ENCODE measurements at places on chromosomes 11 and 22.

DNA sequence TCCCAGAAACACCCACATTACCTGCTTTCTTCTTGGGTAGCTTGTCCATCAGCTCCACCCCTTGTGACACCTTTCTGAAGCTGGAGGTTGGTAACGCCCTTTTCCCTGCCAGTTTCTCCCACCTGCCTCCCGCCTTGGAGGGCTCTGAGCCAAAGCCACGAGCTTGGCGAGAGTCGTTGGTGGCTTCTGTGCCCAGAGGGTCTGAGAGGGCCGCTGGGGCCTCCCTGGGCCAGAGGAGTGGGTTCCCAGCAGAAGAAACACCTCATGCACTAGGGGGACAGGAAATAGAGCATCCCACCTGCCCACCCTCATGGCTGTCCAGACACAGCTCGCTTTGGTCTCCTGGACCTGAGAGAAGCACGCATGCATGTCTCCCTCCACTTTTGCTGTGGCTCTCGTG is 37.9 kb downstream of the B3GAT1 start:
- H3K36me3 ChIP-seq = no peaks in the 10 kb centered on the region
- no peak overlapping the region for H3K27ac ChIP-seq
- no peak for DNase-seq
- no peaks in the 10 kb centered on the region for H3K4me1 ChIP-seq
- H3K27me3 ChIP-seq = no peaks in the 10 kb centered on the region

- peaks cover 12% of the 10 kb centered on the region for H3K4me1 ChIP-seq
- no peak overlapping the region for H3K4me3 ChIP-seq
- no peaks in the 10 kb centered on the region for H3K27me3 ChIP-seq
- H3K36me3 ChIP-seq = no peaks in the 10 kb centered on the region
Measured at GRCh38 chr11:34426766-34427185, 12.0 kb upstream of the CAT start.

- no peaks in the 10 kb centered on the region for H3K4me1 ChIP-seq
- no peaks in the 10 kb centered on the region for H3K27me3 ChIP-seq
- DNase-seq = no peak
- no peaks in the 10 kb centered on the region for H3K36me3 ChIP-seq
Measured at GRCh38 chr11:97224396-97224795, 834.6 kb downstream of the JRKL start.

DNA sequence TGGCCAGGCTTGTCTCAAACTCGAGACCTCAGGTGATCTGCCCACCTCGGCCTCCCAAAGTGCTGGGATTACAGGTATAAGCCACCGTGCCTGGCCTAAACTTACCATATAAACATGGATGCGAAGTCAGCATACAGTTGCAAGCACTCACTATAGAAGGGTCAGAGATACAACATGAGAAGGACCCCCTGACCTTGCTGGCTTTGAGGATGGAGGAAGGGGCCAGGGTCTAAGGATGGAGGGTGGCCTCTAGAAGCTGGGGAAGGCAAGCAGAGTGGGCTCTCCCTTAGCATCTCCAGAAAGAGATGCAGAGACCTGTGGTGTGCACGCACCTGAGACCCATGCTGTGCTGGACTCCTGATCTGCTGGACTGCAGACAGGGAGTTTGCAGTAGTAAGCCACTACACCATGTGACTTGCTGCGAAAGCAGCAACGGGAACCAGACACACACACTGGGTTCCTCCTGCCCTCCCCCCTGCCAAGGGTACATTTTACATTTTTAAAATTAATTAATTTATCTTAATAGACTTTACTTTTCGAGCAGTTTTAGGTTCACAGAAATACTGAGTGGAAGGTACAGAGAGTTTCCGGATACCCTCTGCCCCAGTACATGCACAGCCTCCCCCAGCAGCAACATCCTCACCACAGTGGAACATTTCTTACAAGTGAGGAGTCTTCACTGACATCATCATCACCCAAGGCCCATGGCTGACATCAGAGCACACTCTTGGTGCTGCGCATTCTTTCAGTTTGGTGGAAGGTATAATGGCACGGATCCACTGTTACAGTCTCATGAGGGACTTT is 170.1 kb upstream of the B3GAT1 start:
- H3K27me3 ChIP-seq = no peaks in the 10 kb centered on the region
- DNase-seq = no peak
- H3K36me3 ChIP-seq = no peaks in the 10 kb centered on the region
- no peak overlapping the region for H3K4me3 ChIP-seq
- no peaks in the 10 kb centered on the region for H3K4me1 ChIP-seq

DNA sequence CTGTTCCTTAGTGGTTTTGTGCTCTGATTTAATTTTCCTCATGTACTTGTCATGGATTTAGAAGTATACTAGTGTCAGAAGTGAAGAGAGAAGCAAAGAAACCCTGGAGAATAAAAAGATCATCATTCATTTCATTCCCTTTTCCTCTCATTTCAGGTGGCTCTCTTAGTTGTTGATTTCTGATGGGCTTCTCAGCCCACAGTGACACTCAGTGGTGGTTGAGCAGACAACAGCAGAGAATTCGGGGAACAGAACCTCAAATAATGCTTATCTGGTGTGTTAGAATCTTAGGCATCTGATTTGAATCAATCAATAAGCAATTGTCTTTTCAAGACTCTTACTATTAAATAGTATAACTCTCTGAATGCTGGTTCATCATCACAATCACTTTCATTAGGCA is 1289.4 kb downstream of the FAM181B start:
- no peak for DNase-seq
- H3K4me1 ChIP-seq = no peaks in the 10 kb centered on the region
- no peak overlapping the region for H3K4me3 ChIP-seq
- H3K36me3 ChIP-seq = no peaks in the 10 kb centered on the region

DNA sequence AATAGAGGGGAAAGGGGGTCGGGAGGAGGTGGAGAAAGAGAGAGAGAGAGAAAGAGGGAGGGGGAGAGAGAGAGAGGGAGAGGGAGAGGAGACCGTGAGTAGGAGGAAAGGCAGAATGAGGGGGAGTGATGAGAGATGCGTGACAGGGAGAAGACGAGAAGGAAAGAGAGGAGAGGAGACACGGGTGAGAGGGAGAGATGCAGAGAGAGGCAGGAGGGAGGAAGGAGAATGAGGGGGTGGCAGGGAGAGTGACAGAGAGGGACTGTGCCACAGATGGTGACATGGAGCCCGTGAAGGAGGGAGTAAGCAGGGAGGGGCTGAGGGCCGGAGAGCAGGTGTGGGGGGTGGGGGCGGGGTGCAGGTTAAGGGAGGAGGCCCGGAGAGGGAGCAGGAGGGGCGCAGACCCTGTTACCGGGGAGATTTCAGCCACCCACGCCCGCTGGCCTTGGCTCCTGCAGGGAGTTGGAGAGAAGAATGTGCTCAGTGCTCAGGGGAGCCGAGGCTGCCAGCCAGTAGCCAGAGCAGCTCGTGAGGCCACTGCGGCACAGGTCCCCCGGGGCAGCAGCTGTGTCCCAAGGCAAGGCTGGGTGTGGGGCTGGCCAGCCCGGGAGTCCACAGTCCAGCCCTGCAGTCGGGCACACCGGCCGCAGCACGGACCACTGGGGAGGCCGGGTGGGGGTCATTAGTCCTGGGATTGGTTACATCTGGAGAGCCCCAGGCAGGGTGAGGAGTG is at the start of gene SSTR3:
SSTR3 (minus strand) TSS at position 304 of the 733 bp plus-strand sequence. CDS start 4,674 bp downstream, outside the sequence.
- no peak within 1 kb of the TSS for H3K27ac ChIP-seq
- no peak for DNase-seq
- H3K4me1 ChIP-seq = no peaks in the 10 kb centered on the region
- peaks cover 31% of the 10 kb centered on the region for H3K27me3 ChIP-seq
- no peak within 1 kb of the TSS for H3K4me3 ChIP-seq

- H3K27me3 ChIP-seq = no peaks in the 10 kb centered on the region
- H3K36me3 ChIP-seq = peaks cover 1% of the 10 kb centered on the region
- no peak overlapping the region for H3K4me3 ChIP-seq
Measured at GRCh38 chr22:24289741-24290163, 19.1 kb downstream of the SPECC1L start.

DNA sequence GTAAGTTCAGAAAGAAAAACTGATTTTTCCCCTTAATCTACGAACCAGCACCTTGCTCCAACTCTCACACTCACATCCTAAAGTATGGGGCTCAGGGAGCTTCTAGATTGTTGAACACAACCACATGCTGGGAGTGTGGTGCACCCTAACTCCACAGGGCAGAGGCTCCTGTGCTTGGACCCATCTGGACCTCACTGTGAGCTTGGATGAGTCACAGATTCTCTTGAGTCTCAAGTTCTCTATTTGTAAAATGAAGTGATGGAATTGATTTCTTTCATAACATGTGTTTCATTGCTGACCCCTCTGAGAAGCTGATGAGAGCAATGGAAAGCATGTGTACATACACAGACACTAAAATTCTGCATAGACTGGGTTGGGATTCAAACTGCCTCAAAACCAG is 109.7 kb downstream of the PGR start:
- H3K36me3 ChIP-seq = no peaks in the 10 kb centered on the region

DNA sequence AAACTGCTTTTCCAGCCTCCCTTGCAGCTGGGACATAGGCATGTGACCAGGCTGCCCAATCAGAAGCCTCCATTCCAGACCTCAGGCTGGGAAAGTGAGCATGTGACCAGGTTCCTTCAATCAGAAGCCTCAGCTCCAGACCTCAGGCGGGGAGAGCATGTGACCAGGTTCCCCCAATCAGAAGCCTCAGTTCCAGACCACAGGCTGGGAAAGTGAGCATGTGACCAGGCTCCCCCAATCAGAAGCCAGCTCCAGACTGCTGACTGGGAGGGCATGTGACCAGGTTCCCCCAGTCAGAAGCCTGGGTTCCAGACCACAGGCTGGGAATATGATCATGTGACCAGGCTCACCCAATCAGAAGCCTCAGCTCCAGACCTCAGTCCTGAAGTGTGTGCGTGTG is 11.7 kb upstream of the IL2RB start:
- peaks cover 8% of the 10 kb centered on the region for H3K27me3 ChIP-seq
- H3K4me1 ChIP-seq = no peaks in the 10 kb centered on the region
- DNase-seq = no peak
- H3K36me3 ChIP-seq = no peaks in the 10 kb centered on the region

All from keratinocyte (primary cell).